Substantia nigra (tissue), 51 donors: ENCODE measurements at places on chromosomes 5 and 9.
A peak's percentile ranks its signal among the peaks of the same experiment; 100 is the strongest.

GRCh38 chr5:150401076-150401375 lies 11.7 kb downstream of the CD74 start:
- no peak for DNase-seq

GRCh38 chr9:133252301-133253020 lies 22.5 kb downstream of the ABO start:
- DNase-seq: no peak

GRCh38 chr5:141771562-141771961 lies 89.5 kb upstream of the ARAP3 start:
- peak; percentile 68 for DNase-seq

DNA sequence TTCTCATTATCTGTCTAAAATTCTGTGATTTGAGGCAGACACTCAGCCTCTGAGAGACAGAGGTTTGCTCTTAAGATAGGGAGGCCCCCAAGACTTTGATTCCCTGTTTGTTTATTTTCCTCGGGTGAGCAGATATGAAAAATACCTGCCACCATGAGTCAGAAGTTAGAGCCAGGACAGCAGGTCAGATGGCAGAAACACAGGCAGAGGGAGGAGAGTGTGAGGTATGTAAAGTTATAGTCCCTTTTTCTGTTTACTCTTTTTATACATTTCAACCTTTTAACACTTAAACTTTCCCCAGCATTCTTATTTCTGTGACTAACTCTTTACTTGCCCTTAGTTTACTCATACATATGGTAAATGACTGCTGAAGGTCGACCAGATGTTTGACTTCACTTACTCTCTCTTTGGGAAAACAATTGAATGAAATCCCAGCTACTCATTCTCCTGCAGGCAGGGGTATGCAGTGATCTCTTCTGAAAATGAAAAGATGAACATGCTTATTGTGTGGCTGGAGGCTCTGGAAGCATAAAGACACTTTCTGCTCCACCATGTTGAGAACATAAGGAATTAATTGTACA lies 383.8 kb downstream of the NTRK2 start:
- DNase-seq: no peak

DNA sequence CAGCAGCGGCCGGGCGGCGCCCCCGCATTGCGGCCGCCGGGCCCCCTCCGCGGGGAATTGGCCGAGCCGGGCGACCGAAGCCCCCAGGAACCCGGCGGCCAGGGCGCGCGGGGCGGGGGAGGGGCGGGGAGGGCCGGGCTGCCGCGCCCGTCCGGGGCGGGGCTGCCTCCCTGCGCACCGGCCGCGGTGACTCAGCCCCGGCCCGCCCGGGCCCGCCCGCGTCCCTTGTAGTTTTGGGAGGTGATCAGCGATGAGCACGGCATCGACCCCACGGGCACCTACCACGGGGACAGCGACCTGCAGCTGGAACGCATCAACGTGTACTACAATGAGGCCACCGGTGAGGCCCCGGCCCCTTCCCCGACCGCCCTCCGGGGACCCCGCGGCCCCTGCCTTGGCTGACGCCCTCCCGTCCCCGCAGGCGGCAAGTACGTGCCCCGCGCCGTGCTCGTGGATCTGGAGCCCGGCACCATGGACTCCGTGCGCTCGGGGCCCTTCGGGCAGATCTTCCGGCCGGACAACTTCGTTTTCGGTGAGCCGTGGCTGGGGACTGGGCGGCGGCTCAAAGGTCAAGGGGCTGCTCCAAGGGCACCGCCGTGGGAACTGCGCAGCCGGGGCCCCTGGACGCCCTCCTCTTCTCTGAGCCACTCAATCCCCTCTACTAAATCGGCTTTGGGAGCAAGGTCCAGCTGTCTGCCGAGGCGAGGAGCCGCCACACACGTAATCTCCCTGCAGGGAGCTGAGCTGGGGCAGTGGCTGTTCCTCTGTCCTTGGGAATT lies 592 bp downstream of the TUBB4B start:
- DNase-seq: peak; percentile 94
